ENCODE measurements at places on chromosomes 13 and 19.

GRCh38 chr19:16265890-16266585 is 58.6 kb upstream of the KLF2 start:
- DNase-seq = no peak

GRCh38 chr13:27264648-27265047 is 6.0 kb upstream of the RASL11A start:
- DNase-seq = no peak

DNA sequence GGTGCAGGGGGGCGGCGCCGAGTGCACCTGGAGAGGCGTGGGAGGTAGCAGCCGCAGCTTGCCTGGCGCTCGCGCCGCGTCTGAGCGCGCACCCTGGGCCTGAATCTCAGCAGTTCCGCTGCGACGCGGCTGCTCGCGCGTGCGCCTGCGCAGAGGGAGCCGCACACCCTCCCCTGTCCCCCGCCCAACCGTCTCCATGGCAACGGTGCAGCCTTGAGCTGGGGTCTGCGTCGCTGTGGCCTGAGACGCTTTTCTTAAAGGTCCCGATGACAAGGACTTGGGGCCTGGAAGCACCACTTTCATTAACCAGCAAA is at the start of gene PNMA8B:
Gene PNMA8B, minus strand, starts transcription at position 82 of the 314 bp plus-strand sequence. CDS start 402 bp downstream, outside the sequence.
- DNase-seq = peak; percentile 90

GRCh38 chr19:53078668-53079067 is 24.6 kb downstream of the ZNF160 start:
- no peak for DNase-seq

GRCh38 chr19:29539131-29539530 is 13.3 kb downstream of the VSTM2B start:
- DNase-seq = no peak

DNA sequence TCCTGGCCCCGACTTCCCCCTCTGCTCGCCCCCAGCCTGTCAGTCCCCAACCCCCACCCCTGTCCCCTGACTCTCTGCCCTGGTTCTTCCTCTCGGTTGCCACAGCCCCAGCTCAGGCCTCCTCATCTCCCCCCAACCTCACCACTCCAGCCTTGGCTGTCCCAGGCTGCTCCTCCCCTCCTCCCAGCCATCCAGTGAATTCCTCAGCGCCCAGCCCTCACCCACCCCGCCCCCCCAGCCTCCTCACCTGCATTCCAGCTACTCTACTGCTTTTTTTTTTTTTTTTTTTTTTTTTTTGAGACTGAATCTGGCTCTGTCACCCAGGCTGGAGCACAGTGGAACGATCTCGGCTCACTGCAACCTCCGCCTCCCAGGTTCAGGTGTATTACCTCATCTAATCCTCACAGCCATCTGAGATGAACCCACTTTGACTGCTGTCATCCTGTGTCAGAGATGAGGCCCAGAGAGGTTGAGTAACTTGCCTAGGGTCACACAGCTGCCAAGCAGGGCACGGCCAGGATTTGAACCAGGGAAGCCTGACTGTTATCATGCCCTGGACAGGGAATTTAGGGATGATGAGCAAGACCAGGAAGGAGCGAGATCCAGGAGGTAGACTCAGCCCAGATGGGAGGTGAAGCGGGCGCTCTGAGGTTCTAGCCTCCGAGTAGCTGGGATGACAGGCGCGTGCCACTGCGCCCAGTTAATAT is 2.6 kb downstream of the SULT2B1 start:
- DNase-seq = no peak

- DNase-seq = no peak
Measured at GRCh38 chr19:58569191-58569942, 3.8 kb downstream of the MZF1 start.

DNA sequence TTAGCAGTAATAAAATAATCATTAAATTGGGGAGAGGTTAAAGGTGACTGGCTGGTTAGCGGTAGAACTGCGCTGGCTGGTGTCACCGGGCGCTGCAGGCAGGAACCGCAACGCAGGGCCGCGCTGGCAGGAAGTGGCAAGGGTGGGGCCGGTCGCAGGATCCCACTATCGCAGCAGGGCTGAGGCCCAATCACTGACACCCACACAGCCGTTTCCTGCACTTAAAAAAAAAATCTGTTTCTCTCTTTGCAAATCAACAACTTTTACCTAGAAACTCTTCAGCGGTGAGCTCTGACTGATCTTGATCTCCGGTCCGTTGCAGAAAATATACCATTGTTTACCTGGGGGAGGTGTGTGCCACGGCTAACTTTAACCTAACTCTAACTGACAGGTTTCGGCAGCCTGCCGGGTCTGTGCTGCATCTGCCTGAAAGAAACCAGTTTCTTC is 46.9 kb downstream of the KLF2 start:
- no peak for DNase-seq

DNA sequence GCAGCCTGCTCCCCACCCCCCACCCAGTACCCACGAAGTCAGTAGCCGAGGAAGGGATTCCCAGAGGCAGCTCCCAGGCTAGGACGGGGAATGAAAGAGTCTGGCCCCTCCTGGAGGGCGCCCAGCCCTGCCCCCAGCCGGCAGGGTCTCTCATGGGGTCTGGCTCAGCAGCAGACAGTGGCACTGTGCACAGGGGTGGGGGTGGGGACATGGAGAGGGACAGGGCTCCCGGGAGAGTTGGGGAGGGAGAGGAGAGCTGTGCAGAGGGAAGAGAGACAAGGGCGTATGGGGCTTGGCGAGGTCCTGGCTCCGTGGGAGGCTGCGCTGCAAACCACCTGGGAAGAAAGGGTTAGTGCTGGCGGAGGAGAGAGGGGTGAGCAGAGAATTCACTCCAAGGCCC is 27.7 kb upstream of the ASF1B start:
- DNase-seq = no peak

DNA sequence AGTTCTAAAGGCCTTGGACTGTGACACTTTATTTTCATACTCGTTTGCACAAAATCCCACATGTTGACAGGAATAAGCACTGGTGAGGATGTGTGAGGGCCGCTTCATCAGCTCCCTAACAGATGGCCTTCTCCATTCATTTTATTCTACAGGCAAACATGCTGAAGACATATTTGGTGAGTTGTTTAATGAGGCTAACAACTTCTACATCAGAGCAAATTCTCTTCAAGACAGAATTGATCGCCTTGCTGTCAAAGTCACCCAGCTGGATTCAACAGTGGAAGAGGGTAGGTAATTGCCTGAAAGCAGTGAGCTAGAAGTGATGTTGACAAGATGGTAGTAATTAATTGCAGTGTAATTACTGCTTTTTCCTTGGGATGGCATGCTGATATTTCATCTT is 95.7 kb downstream of the GPR12 start:
- DNase-seq = no peak

GRCh38 chr13:105825071-105825470 is 710.4 kb downstream of the EFNB2 start:
- peak; percentile 75 for DNase-seq

DNA sequence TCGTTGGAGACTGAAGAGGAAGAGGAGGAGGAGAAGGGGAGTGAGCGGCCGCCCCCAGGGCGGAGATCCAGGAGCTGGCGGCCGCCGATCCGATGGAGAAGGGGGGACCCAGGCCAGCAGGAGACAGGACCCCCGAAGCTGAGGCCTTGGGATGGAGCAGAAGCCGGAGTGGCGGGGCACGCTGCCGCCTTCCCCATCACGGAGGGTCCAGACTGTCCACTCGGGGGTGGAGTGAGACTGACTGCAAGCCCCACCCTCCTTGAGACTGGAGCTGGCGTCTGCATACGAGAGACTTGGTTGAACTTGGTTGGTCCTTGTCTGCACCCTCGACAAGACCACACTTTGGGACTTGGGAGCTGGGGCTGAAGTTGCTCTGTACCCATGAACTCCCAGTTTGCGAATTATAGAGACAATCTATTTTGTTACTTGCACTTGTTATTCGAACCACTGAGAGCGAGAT is 1.8 kb downstream of the GADD45B start:
- peak; percentile 40 for DNase-seq

GRCh38 chr13:50617134-50617721 is 226.3 kb downstream of the DLEU7 start:
- DNase-seq = no peak

DNA sequence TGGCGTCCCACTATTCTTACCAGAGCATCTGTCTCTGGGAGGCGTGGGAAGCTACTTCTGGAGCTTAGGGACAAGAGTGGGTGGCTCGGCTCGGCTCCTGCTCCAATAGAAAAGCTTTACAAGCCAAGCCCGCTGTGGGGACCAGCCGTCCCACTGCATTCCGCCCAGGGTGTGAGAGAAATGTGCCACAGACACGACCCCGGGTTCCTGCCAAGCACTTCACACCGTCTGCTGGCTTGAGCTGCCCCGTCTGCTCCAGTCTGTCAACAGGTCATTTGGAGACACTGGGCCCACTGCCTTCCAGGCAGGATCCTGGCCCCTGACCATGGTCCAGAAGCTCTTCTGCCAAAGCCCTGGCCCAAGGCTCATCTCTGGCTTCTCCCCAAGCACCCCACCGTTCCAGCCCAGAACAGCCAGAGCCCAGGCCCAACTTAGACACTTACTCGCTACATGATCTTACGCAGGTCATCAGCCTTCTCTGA is 6.5 kb upstream of the FKRP start:
- no peak for DNase-seq

- peak; percentile 78 for DNase-seq
Measured at GRCh38 chr13:99545979-99546378, 44.7 kb downstream of the TM9SF2 start.

GRCh38 chr13:64925284-64925683 is 2304.9 kb downstream of the PCDH9 start:
- DNase-seq = peak; percentile 46

GRCh38 chr13:95530178-95530577 is 22.3 kb upstream of the CLDN10 start:
- peak; percentile 95 for DNase-seq

- DNase-seq = peak; percentile 64
Measured at GRCh38 chr19:7925171-7925851, 624 bp downstream of the CTXN1 start.

DNA sequence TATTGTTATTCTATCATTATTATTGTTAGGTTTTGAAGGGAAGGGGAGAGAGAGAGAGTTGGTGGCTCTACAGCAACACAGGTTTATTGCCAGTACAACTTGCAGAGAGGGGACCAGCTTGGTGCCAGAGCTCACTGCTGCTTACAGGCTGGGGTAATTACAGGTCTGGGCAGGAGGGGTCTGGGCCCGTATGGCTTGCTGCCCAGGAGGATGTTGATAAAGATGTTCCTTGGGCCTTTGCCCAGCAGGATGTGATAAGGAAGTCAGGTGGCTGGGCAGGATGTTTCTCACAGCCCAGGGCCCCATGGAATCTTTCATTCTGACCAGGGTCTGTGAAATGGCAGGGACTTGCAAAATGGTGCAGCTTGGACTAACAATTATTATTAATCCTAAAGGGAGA is 64.2 kb upstream of the ZNF599 start:
- no peak for DNase-seq

DNA sequence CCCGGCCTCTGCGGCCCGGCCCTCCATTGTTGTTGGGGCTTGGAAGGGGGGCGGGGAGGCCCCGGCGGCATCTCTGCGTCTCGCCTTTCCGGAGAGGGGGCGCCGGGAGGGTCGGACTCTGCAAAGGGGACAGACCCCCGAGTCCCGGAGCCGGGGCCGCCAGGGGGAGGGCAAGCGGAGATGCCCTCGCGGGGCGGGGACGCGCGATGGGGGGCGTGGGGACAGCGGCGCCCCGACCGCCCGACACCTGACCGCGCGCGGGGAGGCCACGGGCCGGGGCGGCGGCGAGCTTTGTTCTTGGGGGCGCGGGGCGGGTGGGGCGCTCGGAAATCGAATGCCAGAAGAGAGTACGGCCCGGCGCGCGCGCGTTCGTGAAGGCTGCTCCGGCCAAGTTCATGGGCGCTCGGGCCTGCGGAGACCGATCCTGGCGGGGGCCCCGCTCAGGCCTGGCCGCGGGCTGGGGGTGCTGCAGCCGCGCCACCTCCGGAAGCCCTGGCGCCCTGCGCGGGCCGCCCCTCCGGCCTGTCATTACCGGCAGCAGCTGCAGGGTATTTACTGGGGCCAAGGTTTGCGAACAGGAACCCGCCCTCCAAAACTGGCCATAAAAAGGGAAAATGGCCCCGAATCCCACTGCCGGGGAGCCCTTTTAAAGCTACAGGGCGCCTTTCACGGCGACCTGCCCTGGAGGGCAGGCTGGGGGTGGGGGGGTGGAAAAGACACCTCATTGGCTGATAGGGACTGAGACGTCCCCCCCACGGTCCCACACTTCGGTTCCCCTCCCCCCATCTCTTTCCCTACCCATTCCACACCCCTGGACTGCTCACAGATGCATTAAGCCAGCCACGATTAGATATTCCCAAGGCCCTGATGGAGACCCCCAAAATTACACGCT is 11.1 kb upstream of the NANOS3 start:
- no peak for DNase-seq

GRCh38 chr13:50073340-50073739 is 58.1 kb downstream of the KCNRG start:
- no peak for DNase-seq

- peak; percentile 66 for DNase-seq
Measured at GRCh38 chr19:16676101-16676798, 15.3 kb downstream of the TMEM38A start.

DNA sequence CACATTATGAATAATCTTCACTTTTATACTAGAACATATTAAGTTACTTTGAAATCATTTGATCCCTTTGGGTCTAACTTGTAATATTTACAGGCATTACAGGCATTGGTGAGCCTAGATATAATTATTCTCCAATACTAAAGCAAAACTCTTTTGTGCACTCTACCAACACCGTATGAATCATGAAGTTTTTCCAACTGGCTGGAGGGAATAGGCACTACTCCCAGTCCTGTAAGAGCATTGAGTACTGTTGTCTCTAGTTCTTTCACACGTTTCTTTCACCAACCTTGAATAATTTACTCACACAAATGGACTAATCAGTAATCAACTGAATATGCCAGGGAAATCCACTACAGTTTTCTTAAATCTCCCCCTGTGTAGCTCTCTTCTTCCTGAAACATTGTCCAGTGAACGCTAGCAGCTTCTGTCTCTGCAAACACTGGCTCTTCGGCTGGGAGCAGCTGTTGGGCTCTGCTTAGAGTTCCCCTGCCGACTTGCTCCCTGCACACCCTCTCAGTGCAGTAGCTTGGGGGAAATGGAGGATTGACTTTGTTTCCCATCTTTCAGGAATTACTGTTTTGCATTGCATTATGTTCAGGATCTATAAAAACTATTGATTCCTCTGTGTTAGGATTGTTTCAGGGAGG is 476.7 kb downstream of the RFC3 start:
- DNase-seq = peak; percentile 37

DNA sequence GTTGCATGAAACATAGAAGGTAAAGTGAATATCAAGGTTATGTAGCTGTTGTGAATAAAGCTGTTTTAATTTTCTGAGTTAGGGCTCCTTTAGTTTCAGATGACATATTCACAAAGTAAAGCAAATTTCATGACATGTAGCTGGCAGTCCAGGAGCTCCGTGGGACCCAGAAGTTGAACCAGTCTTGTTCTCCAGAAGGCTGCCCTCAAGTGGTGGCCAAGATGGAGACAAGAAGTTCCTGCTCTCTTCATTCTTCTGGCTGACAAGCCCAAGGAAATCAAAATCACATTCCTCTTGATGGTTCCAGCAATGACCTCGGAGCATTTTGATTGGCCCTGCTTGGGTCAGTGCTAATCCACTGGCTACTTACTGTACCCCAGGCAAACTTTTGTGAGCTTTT is 128.7 kb downstream of the LIG4 start:
- DNase-seq = peak; percentile 36

Data from epithelial cell of esophagus (primary cell).